ENCODE measurements at places on chromosomes 6 and 20.

GRCh38 chr20:24998631-24999445, 6.3 kb upstream of the APMAP start:
- no peak for DNase-seq

DNA sequence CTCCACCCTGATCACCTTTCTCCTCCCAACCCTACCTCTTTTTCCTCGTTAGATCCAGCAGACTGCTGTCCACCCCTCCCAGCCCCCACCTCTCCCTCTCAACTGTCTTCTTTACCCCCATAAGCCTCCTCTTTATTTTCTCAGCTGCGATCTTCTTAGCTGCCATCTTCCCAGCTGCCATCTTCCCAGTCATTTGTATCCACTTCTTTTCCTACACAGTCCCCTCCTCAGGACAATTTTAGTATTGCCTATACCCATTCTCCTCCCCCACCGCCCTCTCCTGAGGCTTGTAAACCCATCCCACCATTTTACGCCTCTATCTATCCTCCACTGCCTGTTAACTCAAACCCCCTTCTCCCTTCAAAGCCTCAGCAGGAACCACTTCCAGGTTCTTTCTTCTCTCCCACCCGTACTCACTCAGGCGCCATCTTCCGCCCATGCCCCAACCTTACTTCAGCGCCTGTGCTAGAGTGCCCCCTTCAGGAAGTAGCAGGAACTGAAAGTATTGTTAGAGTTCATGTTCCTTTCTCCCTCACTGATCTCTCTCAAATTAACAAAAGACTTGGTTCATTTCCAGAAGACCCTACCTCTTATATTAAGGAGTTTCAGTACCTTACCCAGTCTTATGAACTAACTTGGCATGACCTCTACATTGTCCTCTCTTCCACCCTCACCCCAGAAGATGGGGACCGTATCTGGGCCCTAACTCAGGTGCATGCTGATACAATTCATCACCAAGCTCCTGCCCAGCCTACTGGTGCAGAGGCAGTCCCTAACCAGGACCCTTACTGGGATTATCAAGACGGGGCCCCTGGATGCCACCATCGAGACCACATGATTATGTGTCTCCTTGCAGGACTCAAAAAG, 236.0 kb downstream of the ADGRG6 start:
- no peak for DNase-seq

DNA sequence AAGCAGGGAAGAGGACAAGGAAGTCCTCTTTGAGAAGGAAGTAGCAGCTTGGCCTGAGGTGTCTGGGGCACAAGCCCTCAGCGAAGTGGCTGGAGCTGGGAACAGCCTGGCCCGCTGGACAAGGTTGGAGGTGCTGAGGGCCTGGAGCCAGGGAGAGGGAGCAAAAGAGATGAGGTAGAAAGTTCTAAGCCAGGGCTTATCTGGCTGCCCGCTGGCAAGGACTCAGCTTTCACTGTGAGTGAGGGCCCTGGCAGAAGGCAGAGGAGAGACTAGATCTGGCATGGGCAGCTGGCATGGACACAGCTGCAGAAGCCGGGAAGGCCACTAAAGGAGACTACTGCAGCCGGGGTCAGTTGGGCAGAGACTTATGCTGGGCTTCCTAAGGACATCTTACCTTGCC, 21.8 kb upstream of the PCMTD2 start:
- DNase-seq = no peak

DNA sequence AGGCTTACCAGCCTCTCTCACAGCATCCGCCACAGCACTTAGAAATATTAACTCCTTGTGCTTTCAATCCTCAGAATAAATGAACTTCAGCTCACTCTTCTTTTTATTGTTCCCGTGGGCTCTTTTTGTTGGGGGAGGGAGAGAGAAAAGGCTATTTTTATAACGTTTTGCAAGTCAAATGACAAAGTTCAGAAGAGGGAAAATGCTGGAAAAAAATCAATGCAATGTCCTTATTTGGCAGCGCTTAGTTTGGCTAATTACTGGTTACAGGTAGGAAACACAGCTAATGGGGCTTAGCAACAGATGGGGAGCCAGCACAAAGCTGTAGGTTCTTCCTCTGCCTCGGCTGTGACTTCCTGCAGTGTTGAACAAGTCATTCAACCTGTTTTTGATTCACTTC, 1067.0 kb upstream of the MAP3K7 start:
- peak; percentile 7 for DNase-seq

- DNase-seq = no peak
Observed at GRCh38 chr6:131383421-131384411, 189.3 kb upstream of the ARG1 start.

- no peak for DNase-seq
Observed at GRCh38 chr6:14818422-14818884, 427.4 kb upstream of the JARID2 start.

DNA sequence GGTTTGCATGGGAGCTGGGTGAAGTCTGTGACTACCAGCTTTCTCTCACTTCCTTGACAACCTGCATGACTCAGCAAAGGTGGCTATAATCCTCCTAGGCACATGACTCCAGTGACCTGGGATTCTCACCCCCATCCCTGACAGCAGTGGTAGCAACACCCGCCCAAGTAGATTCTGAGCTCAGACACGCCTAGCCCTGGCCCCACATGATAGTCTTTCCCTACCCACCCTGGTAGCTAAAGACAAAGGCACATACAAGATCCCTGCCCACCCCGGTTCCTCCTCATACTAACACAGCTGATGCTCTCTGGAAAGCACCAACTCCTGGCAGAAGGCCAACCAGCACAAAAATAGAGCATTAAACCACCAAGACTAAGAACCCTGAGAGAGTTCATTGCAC, 25.9 kb upstream of the CRISP1 start:
- DNase-seq = no peak

DNA sequence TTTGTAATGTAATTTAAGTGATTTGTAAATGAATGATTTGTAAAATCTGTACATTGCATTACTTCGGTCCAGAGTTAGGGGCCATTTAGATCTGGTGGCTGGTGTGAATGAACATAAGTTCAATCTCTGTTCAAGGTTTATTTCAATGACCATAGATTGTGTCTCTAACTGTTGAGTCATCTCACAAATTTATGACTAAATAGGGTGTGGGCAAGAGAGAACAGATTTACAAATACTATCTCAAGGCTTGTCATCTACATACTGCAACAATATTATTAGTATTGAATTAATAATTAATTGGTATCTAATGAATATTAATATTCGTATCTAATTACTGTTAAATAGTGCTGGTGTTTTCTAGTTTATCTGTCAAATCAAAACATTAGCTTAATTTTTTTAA, 115.3 kb upstream of the EDN1 start:
- no peak for DNase-seq

DNA sequence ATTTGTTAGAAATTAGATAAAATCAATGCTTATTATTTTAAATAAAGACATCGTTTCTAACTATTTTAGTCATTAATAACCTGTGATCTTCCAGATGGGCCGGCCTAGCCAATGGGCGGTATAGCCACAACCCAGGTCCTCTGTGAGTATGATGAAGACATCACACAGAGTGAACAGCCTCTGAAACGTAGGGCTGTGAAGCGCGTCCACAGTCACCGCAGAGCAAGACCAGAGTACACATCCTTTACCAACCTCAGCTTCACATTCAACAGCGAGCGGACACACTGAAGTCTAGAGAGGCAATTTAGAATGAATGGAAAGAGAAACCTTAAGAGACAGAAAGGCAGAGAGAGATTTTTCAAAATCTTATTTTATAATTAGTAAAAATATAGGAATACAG, 125.0 kb upstream of the RPS6KA2 start:
- no peak for DNase-seq

GRCh38 chr20:23598481-23598880, 7.2 kb downstream of the CST9 start:
- no peak for DNase-seq

- no peak for DNase-seq
Observed at GRCh38 chr6:85394853-85395538, 54.9 kb upstream of the NT5E start.

GRCh38 chr6:125950293-125950692, 6.3 kb upstream of the HINT3 start:
- no peak for DNase-seq

- no peak for DNase-seq
Observed at GRCh38 chr6:117007659-117008058, 130.6 kb downstream of the RFX6 start.

GRCh38 chr6:111996144-111996865, 57.6 kb upstream of the CCN6 start:
- DNase-seq = no peak

GRCh38 chr20:8749101-8749500, 319.8 kb upstream of the PLCB4 start:
- DNase-seq = no peak

DNA sequence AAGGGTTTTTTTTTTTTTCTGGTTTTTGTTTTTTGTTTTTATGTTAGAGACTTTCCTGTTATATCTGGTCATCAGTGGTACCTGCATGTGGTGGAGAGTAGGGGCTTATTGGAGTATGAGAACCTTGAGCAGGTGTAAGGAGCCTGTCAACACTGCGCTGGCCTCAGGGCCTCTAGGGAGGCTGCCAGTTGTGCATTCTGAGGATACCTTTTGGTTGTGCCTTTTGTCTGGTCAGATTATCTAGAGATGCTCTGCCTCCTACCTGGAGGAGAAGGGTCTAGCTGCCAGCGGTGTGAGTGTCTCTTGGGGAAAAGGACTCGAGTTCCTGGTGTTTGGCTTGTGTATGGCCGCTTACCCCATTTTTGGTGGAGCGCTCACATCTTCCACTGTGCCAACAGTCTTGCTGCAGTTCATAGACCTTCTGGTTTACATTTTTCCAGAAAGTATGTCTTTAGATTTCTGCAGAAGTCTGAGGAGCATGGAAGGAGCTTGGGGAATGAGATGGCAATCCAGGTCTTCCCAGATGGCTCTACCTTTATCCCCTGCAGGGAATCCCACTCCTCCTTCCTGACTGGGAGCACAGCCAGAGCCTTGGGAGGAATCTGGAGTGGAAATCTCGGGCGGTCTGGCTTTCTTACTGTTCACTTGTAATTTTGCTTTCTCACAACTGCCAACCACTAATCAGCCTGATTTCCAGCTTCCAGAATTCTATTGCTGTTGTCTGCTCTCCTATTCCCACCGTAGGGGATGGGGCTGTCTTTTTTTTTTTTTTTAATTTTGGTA, 49.9 kb downstream of the PTPN1 start:
- DNase-seq = no peak

- no peak for DNase-seq
Observed at GRCh38 chr6:3627956-3628835, 123.3 kb downstream of the PXDC1 start.

DNA sequence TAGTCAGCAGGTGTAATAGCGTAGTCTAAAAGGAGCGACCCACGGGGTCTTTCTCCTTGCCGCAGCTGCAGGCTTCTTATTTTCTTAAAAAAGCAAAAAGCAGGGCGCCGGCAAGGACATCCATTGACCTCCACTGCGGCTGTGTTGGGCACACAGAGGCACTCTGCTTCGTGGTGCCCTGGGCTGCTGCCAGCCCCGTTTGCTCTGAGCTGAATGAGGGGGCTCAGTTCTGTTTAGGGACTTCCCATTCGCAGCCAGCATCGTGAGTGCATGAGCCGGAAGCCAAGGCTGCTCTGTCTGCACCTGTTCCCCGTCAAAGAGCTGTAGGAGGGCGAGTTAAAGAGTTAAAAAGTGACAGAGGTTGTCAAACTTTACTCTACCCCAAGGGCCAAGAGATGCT, 1.7 kb upstream of the SLC22A2 start:
- no peak for DNase-seq

DNA sequence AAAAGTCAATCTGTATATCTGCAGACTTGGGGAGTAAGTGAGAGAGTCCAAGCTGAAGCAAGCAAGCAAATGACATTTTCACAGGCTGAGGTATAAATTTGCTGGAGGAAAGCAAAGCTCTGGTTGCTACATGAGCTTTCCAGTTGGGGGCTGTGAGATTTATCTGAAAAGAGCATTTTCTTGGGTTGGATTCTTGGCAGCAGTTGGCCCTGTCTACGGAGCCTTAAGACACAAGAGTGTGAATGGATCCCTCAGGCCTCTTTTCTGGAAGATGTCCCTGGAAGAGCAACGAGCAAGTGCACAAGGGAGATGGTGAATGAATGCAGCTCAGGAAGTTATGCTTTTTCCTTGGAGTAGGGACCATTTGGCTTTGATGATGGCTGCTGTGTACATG, 30.8 kb downstream of the ISM1 start:
- no peak for DNase-seq

DNA sequence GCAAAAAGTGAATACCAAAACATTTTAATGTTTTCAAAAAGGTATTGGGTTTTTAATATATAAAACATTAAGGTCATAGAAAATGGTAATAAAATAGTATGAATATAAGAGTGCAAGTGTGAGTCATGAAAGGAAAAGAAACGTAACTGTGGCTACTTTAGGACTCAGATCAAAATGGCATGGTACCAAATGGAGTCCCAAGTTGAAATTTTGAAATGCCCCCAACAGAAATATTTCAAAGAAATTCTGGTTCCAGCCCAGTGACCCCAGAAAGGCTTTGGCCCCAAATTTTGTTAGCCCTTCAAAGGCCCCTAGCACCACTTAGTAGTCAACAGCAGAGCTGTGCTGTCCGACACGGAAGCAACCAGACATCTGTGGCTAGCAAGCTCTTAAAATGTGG, 6.0 kb downstream of the COL12A1 start:
- no peak for DNase-seq

DNA sequence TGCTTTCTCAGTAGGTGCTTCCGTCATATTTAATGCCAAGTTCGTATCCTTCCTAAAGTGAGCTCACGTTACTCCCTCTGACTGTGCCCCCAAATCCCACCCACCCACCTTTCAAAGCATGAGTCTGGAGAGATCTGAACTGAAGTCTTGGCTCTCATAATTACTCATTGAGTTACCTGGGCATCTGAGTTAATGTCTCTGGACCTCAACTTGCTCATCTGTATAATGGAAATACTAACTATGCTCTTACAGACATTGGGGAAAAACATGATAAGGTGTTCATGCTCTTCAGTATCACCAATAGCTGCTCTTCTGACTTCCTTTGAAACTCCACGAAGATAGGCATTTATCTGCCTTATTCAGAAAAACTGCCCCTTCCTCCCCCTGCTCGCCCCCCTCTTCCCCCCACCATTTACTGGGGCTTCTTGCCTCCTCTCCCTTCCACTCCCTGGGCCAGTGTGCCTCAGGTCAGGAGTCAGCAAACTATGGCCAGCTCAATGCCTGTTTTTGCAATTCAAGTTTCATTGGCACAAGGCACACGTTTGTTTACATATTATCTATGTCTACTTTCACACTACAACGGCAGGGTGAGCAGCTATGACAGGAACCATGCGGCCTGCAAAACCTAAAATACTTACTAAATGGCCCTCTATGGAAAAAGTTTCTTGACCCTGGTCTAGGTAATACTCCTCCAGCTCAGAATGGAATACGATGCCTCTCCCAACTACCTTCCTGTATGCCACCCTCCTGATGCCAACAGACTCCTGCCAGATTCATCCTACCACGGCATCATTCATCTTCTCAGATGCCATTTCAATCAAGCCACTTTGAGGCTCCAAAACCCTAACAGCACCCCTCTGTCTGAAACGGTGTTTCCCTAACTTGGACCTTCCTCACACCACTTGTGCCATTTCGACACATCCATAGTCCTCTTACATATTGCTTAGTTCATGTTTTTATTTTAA, 138.7 kb downstream of the ZMYND8 start:
- no peak for DNase-seq

GRCh38 chr6:111841822-111842221, 31.4 kb downstream of the FYN start:
- no peak for DNase-seq

GRCh38 chr6:52243282-52243893, 912 bp downstream of the IL17F start:
- DNase-seq = no peak

- no peak for DNase-seq
Observed at GRCh38 chr20:51531141-51531710, 11.3 kb downstream of the NFATC2 start.

GRCh38 chr6:121216928-121217327, 117.4 kb downstream of the TBC1D32 start:
- DNase-seq = no peak

Data from cerebellar nuclear complex (tissue), 1 donor.